ENCODE measurements at places on chromosomes 7 and 10.

GRCh38 chr7:34751725-34752643 lies 94.0 kb downstream of the NPSR1 start:
- DNase-seq = no peak

DNA sequence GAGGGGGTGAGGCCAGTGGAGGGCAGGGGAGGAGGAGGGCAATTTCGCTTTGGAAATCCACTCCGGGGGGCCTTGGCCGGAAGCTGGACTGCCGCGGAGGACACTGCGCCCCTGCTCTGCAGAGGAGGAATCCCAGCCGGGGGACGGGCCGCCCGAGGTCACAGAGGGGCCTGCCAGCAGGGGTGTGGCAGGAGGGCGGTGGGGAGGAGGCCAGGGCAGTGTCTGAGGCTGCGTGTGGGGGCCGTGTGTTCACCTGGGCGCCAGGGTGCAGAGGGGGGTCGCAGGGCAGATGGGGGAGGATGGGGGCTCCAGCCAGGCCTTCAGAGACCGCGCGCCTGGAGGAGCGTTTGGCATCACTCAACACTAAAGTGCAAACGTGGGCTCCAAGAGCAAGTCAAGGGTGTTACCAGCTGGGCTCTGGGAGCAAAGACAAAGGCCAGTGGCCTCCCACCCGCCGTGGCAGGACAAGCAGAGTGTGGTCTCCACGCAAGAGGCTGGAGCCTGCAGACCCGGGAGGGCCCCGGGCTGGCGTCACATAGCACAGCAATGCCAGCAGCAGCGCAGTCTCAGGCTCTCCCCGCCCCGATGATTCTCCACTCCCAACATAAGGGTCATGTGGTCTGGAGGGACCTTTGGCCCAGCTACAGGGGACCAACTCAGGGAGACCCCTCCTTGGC lies 45.3 kb upstream of the DNAJB6 start:
- no peak for DNase-seq

DNA sequence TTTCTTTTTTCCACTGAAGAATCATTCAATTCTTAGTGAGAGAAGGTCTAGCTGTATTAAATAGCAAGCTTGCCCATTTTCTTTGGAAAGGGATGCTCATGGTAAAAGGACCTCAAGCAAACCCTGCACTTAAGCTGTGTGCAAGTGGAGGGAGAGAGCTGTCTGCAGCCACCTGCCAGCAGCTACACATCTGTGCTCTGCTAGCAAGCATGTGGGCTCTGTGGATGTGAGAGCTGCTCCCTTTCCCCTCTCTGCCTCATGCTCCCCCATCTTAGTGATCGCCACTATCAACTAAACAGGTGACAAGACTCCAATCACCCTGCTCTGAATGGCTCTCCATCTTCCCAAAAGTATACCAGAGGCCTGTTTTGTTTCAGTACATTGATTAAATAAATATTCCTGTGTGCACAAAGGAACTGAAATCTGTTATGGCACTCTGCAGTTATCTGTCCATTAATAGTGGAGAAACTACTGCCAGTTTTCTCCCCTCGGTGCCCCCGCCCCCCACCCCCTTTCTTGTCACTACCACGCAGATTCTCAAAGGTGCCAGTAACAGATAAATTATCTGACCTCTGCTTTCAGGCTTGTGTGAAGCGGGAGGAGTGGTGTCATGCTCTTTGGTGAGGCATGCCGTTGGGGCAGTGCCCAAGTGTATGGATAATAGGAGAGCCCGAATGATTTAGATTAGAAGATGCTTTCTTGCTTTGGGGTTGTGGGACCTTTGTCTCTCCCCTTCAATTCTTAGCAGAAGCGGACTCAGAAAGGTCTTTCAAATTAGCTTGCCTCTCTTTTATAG lies 26.4 kb downstream of the AUTS2 start:
- no peak for DNase-seq

DNA sequence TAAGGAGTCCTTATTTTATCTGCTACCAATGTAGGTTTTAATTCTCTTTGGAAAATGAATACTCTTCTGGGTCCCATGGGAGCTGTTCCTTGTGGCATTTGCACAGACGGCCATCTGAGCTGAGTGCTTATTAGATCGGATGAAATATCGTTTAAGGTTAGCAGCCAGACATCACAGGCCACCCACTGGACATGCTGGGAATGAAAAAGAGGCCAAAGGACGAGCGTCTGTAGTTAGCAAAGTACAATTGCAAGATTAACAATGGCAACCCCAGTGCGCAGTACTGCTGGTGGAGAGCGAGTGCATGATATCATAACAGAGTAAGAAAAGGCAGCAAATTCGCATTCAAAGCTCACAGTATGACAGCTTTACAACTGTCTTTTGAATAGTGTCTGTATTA lies 28.3 kb upstream of the CREB5 start:
- no peak for DNase-seq

DNA sequence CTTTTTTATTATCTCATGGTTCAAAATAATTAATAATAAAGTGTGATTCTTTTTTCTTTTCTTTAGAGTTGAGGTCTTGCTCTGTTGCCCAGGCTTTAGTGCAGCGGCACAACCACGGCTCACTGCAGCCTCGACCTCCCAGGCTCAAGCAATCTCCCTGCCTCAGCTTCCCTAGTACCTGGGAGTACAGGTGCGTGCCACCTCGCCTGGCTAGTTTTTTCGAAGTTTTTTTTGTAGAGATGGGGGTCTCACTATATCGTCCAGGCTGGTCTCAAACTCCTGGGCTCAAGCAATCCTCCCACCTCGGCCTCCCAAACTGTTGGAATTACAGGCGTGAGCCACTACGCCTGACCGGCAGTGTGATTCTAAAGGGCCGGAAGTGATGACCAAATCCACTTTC lies 28.0 kb upstream of the MSRB2 start:
- no peak for DNase-seq

DNA sequence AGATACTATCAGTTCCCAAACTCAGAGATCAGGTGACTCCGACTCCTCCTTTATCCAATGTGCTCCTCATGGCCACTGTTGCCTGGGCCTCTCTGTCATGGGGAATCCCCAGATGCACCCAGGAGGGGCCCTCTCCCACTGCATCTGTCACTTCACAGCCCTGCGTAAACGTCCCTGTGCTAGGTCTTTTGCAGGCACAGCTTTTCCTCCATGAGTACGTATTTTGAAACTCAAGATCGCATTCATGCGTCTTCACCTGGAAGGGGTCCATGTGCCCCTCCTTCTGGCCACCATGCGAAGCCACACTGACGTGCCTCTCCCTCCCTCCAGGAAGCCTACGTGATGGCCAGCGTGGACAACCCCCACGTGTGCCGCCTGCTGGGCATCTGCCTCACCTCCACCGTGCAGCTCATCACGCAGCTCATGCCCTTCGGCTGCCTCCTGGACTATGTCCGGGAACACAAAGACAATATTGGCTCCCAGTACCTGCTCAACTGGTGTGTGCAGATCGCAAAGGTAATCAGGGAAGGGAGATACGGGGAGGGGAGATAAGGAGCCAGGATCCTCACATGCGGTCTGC lies 162.2 kb downstream of the EGFR start:
- no peak for DNase-seq

GRCh38 chr7:48398191-48398590 lies 226.9 kb downstream of the ABCA13 start:
- DNase-seq = no peak

DNA sequence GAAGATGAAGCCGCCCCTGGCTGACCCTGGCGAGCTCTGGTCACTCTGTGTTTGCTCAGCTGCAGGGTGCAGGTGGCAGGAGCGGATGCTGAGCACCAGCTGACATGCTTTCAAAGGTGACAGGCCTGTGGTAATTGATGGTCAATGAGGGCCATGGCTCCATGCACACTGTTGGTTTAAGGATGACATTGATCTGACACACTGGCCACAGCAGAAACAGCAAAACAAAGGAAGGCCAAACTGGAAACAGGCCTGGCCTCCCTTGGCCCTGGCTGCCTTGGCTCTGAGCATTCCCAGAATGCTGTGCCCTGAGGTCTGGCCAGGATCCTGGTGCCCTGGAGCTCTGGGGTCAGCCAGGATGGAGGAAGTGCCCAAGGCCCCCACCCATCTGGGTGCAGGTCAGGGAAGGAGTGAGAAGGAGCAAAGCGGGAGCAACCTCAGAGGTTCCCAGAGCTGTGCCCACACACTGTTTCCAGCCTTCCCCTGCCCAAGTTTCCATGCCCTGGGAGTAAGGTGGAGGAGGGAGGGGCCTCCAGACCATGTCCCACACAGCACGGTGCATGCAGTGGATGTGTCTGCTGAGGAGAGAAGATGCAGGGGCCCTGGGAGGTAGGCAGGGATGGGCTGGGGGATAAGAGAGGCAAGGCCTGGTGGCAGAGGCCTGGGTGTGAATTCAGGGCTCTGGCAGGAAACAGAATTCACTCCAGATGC lies 302.2 kb downstream of the RPS24 start:
- DNase-seq = no peak

- no peak for DNase-seq
Measured at GRCh38 chr10:123847686-123848432, 43.7 kb downstream of the CPXM2 start.

DNA sequence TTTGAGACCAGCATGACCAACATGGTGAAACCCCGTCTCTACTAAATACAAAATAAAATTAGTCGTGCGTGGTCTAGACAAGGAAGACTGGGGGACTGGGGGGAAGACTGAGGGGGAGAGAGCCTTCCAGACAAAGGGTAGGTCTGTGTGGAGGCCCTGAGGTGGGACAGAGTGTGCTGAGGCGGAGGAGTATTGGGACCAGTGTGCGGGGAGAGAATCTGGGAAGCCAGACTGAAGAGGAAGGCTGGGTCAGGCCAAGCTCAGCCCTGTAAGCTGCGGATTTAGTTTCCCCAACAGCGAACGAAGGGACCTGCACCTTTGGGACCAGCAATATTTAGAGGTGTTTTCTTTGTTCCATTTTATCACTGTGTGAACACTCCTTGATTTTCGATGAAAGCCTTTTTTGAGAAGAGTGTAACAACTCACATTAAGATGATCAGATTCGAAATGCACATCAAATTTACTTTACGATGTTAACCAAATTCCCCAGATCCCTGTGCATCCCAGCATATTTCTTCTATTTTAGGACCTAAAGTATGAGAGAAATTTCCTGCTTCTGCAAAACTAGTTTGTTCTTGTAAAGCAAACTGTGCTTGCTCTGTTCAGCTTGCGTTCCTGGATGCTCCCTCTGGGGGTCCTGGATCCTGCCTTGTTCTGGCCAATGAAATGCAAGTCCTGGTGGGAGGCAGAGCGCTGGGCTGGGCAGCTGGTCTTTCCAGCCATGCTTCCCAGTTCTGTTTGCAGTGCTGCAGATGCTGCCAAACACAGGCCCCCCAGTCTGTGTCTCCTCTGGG lies 39.4 kb downstream of the PLAU start:
- DNase-seq = no peak

- no peak for DNase-seq
Measured at GRCh38 chr7:113289140-113289740, 170.9 kb upstream of the SMIM30 start.

- no peak for DNase-seq
Measured at GRCh38 chr10:86981716-86982115, 13.4 kb downstream of the ADIRF start.

DNA sequence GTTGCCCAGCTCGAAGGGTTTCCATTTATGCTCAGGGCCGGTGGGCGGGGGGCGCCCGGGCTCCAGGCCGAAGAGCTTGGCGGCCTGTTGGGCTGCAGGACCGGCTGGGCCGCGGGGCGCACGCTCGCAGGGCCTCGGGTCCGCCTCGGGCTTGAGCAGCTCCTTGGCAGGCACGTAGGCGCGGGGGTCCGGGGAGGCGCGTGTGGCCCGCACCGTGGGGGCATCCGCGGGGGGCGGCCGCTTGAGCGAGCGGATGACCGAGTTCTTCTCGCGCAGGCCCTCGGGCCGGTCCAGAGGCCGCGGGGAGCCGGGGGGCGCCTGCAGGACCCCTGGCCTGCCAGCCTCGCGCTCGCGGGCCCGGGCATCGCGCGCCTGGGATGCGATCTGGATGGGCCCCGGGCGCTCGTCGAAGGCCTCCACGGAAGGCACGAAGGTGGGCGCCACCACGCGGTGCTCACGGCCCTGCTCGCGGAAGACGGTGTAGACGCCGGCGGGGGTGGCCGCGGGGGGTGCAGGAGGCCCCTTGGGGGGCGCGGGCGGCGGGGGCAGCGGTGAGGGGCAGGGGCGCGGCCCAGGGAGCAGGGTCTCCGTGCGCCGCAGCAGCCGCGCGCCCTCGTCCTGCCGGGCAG lies 35.2 kb downstream of the TNRC18 start:
- DNase-seq = no peak

DNA sequence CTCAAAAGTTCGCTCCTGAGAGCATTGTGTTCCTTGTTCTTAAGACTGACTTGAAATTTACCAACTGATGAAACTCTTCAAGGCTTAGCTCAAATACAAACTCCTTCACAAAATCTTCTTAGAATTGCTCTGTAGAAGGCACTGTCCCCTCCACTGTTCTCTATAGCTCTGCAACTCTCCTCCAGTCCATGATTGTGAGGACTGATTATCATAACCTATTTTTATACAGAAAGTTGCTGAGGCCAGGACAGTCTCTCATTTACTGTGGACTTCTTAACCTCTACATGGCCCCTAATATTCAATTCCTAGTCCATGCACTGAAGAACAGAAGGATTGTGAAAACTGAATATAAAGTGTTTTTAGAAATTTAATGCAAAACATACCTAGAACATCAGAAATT lies 53.2 kb downstream of the RHOBTB1 start:
- no peak for DNase-seq

DNA sequence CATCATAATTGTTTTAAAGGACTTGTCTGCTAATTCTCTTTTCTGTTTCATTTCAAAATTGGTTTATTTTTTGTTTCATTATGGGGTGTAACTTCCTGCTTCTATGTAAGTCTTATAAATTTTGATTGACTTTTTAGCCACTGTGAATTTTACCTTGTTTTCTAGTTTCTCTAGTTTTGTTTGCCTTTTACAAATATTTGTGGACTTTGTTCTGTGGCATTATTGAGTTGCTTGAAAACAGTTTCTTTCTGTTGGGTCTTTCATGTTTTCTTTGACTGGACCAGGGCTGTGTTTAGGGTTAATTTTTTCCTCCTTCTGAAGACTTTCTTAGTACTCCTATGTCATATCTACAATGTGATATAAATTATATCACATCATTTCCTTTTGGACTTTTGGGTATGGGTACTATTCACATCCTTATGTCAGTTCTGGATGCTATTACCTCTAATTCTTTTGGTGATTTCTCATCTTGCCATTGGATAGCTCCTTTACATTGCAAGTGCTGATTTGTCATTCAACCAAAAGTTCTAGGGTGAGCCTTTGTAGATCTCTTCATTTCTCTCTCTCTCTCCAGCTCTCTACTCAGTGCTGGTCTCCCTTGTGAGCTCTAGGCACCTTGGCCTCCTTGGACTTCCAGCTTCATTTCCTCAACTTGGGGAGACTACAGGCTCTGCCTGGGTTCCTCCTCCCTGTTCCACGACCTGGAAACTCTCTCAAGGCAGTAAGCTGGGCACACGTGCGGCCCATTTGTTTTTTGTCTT lies 36.9 kb downstream of the MLLT10 start:
- no peak for DNase-seq

DNA sequence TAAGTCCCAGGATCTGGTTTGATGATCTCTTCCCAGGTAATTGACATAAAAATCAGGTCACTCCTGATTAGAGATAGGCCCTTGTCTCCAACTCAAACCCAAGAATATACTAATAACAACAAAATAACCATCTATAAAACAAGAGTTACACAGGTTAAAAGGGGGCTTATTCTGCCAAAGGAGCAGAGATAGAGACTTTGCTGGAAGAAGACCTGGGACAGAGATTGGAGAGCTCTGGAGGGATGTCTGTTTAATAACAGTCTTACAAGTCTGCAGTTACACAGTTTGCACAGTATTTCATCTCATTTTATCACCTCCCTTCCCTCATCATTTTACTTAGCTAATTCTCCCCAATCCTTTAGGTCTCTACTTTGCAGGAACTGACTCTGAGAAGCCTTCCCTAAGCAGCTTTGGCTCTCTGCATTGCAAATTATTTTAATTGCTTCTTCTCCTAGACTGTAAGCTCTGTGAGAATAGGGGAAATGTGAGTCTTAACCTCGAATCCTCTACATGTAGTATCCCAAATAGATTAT lies 3.7 kb upstream of the ZNF438 start:
- no peak for DNase-seq
